Motor neuron (in vitro differentiated cells): ENCODE measurements at places on chromosomes 11 and 22.
A peak's percentile ranks its signal among the peaks of the same experiment; 100 is the strongest.

DNA sequence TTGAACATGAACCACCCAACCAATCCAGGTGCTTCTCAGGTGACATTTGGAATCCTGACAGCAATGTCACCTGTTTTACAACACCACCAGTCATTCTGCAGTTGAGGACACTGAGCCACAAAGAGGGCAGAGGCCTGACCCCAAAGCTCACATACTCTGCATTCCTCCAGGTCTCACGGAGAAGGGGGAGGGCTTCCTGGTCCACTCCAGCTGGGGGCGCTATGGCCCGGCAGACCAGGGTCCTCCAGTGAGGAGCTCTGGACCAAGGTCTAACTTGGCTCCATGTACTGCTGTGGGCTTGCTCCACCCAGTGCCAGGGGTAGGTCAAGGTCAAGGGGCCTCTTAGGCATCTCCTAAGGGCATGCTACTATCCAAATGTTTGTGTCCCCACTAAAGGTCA lies 1.5 kb upstream of the PNPLA3 start:
- no peak for ATAC-seq

DNA sequence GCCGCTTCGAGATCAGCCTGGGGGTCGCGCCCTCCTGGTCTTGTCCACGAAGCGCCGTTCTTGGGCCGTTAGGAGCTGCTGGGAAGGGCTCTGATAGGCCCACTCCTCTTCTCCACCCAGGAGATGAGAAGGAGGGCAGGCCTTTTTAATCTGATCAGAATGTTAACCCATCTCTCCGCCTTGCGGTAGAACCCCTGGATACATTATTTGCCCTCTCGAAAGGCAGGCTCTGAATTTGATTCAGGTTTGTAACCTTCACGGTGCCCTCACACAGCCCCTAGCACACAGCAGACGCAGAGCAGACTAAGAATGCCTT lies at the start of gene CCDC83:
Gene CCDC83, plus strand, starts transcription at position 43 of the 316 bp plus-strand sequence. CDS start 9,741 bp downstream, outside the sequence.
- peak; percentile 13 for ATAC-seq

- no peak for ATAC-seq
Measured at GRCh38 chr11:26087120-26087935, 244.6 kb upstream of the ANO3 start.

DNA sequence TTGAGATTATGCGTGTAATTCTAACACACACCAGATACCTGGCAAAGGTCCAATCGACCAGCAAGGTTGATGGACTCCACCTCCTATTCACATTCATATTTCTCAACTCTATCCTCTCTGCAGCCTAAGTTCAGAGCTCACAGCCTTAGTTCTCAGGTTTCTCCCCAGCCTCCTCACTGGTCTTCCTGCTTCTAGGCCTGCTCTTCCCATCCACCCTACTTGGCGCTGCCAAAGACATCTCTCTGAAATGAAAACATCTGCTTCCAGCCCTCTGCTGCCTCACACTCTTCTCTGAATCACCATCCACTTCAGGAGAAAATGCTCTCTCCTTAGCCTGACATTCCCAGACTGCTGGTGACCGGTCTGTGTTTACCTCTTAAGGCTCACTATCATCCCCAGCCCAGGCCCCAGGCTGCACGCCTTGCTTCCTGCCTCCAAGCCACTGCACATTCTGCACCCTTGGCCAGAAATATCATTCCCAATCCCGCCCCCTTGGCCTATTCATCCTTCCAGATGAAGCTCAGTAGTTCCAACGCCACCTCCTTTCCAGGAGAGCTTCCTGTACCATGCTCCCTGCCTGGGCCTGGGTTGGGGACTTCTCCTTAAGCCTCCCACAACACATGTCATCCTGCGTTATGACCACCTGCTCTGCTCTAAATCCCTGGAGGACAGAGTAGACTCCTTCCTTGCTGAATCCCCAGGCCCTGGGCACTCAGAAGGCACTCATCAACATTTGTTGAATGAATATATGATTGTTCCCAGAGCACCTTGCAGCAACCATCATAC lies 3.5 kb downstream of the ARRB1 start:
- no peak for ATAC-seq

DNA sequence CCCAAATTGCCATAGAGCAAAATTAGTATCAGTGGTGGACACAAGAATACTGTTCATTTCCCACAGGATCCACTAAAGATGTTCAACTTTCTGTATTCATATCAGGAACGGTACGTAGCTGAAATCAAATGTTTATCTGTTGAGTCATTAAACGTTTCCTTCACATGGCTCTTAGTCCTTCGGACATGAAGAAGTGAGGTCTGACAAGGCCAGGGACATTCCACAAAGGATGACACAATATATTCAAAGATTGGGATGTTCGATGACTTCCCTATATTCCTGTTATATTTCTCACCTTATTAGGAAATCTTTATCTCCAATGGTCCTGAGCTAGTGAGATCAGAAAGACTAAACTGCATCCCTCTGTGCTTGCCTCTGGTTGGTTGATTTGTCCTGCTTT lies 129.0 kb downstream of the ETS1 start:
- ATAC-seq: no peak
